ENCODE measurements at places on chromosomes 3 and 15.

DNA sequence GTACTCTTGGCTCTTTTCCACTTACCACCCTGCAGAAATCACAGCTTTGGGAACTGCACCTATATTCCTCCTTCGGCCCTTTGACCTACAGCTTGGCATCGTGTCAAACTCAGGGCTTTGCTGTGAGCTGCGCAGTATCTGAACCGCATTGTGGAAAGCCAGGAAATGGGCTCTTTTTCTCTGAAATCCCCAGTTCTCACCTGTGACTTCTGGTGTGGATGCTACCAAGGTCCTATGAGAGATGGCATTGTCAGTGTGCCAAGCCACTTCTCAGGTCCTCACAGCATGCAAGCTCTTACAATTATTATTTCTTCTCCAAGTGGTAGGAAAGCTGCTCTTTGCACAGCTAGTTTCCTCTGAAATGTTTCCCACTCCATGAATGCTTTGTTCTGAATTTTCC, 450.6 kb upstream of the TBL1XR1 start:
- DNase-seq: no peak

- no peak for DNase-seq
Measured at GRCh38 chr15:64877435-64877834, 34.3 kb upstream of the ANKDD1A start.

DNA sequence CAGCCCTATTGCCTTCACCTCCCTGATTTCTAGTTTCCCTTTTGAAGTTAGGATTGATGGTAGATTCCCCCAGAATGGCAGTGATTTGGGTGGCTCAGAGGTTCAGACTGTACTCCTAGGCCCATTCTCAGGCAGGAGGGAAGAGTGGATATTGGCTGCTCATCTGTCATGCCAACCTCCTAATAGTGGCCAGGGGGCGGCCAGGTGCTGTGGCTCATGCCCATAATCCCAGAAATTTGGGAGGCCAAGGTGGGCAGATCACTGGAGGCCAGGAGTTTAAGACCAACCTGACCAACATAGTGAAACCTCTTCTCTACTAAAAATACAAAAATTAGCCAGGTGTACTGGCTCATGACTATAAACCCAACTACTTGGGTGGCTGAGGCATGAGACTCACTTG, 11.3 kb downstream of the RRP9 start:
- DNase-seq: no peak

DNA sequence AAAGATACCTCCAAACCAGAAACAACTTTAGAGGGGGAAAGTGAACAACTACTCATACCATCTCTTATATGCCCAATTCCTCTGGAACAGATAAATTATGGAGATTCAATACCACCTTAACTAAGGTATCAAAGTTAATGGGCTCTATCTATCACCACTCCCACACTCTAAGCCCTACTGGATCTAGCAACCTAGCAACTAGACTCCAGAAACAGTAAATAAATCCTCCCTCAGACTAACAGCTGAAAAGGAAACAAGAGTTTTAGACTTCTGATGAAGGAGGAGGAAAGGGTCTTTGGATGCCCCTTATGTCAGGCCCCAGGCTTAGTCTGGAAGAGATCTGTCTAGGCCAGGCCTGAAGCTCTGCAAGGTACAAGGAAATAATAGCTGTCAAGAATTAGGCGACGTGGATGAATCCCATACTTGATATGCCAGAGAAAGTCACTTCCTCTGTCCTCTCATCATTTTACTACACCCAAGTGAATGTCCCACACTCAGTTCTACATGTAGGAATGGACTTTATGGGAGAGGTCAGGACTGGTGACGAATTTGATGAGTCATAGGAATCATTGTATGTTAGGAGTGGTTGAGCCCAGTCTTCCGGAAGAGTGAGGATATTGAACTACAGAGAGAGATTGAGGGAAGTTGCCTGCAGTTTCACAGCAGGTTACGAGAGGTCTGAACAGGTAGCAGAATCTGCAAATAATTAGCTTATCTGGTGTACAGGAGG, 113.8 kb downstream of the AKAP13 start:
- no peak for DNase-seq

- no peak for DNase-seq
Measured at GRCh38 chr3:100157685-100158084, 43.4 kb upstream of the FILIP1L start.

- no peak for DNase-seq
Measured at GRCh38 chr3:57164217-57164656, 916 bp downstream of the IL17RD start.

Data from activated naive CD4-positive, alpha-beta T cell (primary cell).